ENCODE measurements at places on chromosomes 11 and 22. TPM values are rescaled to one million over a fixed set of nuclear protein-coding genes. Genes with fewer than 3 reads are reported as not detected.

LMF2 gene
- 84.6 TPM for total RNA-seq

DGAT2 gene
- total RNA-seq: 5.7 TPM

MRGPRE gene
- total RNA-seq: not detected

DNA sequence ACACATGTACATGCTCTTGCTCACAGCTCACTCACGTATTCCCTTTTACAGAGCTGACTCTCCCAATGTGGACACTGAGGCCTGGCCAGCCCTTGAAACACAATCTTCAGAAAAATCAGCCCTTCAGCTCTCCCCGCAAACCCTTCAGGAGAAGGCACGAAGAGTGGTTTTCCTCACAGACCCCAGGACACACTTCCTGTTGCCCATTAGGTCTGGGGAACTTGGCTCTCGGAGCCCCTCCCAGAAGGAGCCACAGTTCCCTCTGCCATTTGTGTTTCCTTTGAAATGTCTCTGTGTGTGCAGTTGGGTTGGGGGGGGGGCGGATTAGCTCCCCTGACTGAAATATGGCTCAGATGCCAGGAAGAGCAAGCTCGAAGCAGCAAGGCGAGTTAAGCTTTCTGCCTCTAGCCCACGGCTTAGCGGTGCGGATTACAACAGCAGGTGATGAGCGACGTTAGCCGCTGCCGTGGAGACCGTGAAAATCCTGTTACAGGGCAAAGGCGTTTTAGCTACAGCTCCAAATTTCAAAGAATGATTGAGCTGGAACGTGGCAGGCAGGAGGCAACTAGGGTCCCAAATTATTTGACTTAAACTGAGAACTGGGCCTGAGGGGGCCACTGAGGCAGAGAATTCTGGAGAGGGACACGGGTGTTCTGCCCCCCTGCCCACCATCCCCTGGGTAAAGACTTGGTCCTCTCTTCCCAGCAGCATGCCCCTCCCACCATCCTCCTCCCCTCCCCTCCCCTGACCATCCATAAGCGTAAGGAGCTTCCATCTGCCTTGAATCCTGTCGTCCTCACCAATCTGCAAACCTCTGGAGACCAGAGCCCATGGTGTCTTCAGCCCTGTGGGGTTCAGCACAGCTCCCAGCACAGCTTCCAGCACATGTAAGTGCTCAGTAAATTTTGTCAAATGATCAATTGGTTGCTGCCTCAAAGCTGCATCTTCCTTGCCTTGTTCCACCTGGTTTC lies 598.6 kb downstream of the BUD13 start:
- H3K4me3 ChIP-seq: no peak overlapping the region
- H3K27me3 ChIP-seq: no peaks in the 10 kb centered on the region

GRCh38 chr22:44351685-44352377 lies 39.1 kb upstream of the SHISAL1 start:
- no peaks in the 10 kb centered on the region for H3K27me3 ChIP-seq
- H3K27ac ChIP-seq: no peak overlapping the region
- peak; percentile 64 for DNase-seq
- H3K4me3 ChIP-seq: no peak overlapping the region
- peaks cover 2% of the 10 kb centered on the region for H3K4me1 ChIP-seq

- H3K27me3 ChIP-seq: no peaks in the 10 kb centered on the region
- no peak overlapping the region for H3K4me3 ChIP-seq
- H3K36me3 ChIP-seq: peaks cover 3% of the 10 kb centered on the region
- no peak for DNase-seq
- H3K27ac ChIP-seq: no peak overlapping the region
- no peaks in the 10 kb centered on the region for H3K4me1 ChIP-seq
Observed at GRCh38 chr22:40334899-40335298, 11.4 kb upstream of the ADSL start.

DNA sequence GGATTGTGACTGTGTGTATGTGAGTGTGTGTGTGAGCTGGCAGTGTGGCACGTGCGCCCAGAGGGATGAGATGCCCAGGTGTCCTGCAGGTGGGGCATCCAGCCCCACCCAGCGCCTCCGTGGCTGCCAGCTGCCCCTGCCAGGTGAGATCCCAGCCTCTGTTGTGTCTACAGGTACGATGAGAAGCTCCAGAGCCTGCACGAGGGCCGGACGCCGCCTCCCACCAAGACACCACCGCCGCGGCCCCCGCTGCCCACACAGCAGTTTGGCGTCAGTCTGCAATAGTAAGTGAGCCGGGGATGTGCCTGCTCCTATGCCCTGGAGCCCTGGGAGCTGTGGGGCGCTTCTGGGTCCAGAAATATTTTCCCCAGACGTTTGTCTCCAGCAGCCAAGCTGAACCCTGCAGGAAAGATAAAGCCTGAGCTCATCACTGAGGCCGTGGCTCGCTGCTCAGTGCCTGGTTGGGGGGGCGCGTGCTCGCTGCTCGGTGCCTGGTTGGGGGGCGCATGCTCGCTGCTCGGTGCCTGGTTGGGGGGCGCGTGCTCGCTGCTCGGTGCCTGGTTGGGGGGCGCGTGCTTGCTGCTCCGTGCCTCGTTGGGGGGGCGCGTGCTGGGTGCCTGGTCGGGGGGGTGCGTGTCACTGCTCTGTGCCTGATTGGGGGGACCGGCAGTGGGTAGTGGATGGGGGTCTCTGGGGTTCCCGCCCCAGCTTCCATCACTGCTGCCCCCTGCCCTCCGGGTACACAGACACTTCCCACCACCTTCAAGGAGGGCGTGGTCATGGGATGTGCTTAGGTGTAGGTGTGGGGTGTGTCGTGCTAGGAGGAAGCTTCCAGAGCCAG lies 73.2 kb downstream of the ARHGAP8 start:
- H3K4me3 ChIP-seq: no peak overlapping the region
- DNase-seq: no peak
- H3K36me3 ChIP-seq: no peaks in the 10 kb centered on the region
- peaks cover 2% of the 10 kb centered on the region for H3K4me1 ChIP-seq

- no peaks in the 10 kb centered on the region for H3K36me3 ChIP-seq
- H3K27ac ChIP-seq: no peak overlapping the region
- H3K27me3 ChIP-seq: peaks cover 4% of the 10 kb centered on the region
- no peaks in the 10 kb centered on the region for H3K4me1 ChIP-seq
Observed at GRCh38 chr11:116540645-116541304, 232.0 kb downstream of the BUD13 start.

- no peak overlapping the region for H3K4me3 ChIP-seq
- no peaks in the 10 kb centered on the region for H3K27me3 ChIP-seq
- no peak overlapping the region for H3K27ac ChIP-seq
- DNase-seq: no peak
- H3K4me1 ChIP-seq: no peaks in the 10 kb centered on the region
Observed at GRCh38 chr11:45968901-45969300, 46.4 kb downstream of the LARGE2 start.

DNA sequence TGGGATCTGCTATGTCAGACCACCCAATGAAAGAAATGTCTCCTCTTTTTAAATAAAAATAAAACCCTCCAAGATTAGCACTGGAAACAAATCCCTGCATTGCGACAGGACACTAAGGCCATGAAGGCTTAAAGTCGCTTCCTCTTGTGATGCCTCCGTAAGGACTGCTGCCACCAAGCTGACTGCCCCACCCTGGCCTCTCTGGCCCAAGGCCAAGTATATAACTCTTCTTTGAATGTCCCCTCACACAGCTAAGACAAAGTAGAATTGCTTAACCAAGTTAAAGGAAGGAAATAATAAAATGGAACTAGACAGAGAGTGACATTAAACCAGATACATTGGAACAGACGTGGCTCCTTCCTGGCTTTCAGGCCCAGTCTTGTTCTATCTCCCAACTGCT lies 7.5 kb upstream of the NRGN start:
- no peak overlapping the region for H3K4me3 ChIP-seq
- H3K36me3 ChIP-seq: no peaks in the 10 kb centered on the region
- DNase-seq: no peak
- peaks cover 7% of the 10 kb centered on the region for H3K4me1 ChIP-seq
- no peaks in the 10 kb centered on the region for H3K27me3 ChIP-seq
- peak overlapping the region; percentile 49 for H3K27ac ChIP-seq

DNA sequence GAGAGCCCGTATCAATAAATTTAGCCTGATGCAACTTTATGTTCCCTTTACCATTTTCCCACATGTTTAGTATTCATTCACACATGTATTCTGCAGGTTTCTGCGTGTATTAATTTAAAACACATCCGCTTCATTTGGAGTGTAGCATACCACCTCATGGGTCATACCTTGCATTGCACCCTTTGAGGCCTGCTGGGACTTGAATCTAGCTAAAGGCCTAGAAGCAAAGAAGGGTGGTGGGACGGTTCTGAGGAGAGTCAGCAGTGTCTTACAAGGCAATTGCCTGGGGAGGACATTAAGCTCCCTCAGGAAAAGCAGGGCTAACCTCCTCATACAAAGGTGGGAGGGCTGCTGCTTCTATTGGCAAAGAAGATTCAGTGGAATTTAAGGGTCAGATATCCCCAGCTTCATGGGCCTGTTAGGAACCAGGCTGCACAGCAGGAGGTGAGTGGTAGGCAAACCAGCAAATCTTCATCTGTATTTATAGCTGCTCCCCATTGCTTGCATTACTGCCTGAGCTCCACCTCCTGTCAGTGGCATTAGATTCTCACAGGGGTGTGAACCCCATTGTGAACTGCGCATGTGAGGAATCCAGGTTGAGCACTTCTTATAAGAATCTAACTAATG lies 15.9 kb upstream of the SNX19 start:
- H3K4me1 ChIP-seq: no peaks in the 10 kb centered on the region
- DNase-seq: no peak
- no peak overlapping the region for H3K27ac ChIP-seq
- no peaks in the 10 kb centered on the region for H3K36me3 ChIP-seq
- no peak overlapping the region for H3K4me3 ChIP-seq

ARVCF gene
- 20.5 TPM for total RNA-seq

GRCh38 chr22:36409911-36410756 lies 22.4 kb upstream of the MYH9 start:
- H3K4me1 ChIP-seq: peaks cover 15% of the 10 kb centered on the region
- H3K27ac ChIP-seq: peak overlapping the region; percentile 74
- H3K36me3 ChIP-seq: no peaks in the 10 kb centered on the region
- DNase-seq: peak; percentile 95
- H3K4me3 ChIP-seq: peak overlapping the region; percentile 23

- no peak overlapping the region for H3K4me3 ChIP-seq
- no peak overlapping the region for H3K27ac ChIP-seq
- no peak for DNase-seq
- H3K4me1 ChIP-seq: peaks cover 20% of the 10 kb centered on the region
- H3K27me3 ChIP-seq: no peaks in the 10 kb centered on the region
Observed at GRCh38 chr11:69639831-69640230, 1.1 kb upstream of the CCND1 start.

RFPL3 gene
- total RNA-seq: not detected

- H3K4me1 ChIP-seq: no peaks in the 10 kb centered on the region
- no peak overlapping the region for H3K4me3 ChIP-seq
- H3K36me3 ChIP-seq: no peaks in the 10 kb centered on the region
- H3K27me3 ChIP-seq: no peaks in the 10 kb centered on the region
- no peak for DNase-seq
- no peak overlapping the region for H3K27ac ChIP-seq
Observed at GRCh38 chr11:123483058-123483457, 53.0 kb downstream of the GRAMD1B start.

DDX25 gene
- total RNA-seq: 0.18 TPM

DNA sequence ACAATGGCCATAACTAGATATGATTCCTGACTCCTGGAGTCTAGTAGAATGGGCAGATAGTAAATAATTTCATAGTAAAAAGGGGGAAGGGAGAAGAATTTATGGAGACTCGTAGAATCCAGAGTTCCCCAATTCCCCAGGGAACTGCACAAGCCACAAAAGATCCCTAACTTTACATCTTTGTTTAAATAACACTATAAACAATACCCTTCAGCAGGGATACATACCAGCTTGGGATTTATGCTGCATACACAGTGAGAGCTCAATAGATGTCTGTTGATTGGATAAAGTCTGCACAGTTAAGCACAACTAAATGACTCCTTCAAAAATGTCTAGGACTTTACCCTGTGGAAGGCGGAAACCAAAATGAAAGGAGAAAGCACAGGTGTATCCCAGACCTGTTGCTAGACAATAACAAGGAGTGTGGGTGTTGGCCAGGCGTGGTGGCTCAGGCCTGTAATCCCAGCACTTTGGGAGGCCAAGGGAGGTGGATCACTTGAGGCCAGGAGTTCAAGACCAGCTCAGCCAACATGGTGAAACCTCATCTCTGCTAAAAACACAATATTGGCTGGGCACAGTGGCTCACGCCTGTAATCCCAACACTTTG lies 6.8 kb downstream of the SLC35F2 start:
- H3K27ac ChIP-seq: no peak overlapping the region
- DNase-seq: no peak
- no peaks in the 10 kb centered on the region for H3K36me3 ChIP-seq

FAM180B gene
- not detected for total RNA-seq

DNA sequence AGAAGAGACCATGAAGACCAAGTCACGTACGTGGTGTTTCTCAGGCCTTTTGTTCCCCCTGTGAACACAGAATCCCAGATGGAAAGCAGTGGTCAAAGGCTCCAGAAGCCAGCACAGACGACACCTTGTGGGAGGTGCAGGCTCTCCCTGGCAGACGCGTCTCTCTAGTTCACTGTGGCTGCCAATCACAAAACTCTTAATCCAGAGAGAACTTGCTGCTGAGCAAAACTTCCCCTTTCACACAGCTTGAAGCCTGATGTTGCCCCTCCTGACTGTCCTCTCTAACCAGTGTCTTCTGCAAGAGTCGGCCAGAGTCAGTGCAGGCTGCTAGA lies 67.1 kb downstream of the PIWIL3 start:
- no peaks in the 10 kb centered on the region for H3K4me1 ChIP-seq
- no peaks in the 10 kb centered on the region for H3K36me3 ChIP-seq
- no peak overlapping the region for H3K4me3 ChIP-seq
- H3K27me3 ChIP-seq: no peaks in the 10 kb centered on the region
- DNase-seq: no peak

DNA sequence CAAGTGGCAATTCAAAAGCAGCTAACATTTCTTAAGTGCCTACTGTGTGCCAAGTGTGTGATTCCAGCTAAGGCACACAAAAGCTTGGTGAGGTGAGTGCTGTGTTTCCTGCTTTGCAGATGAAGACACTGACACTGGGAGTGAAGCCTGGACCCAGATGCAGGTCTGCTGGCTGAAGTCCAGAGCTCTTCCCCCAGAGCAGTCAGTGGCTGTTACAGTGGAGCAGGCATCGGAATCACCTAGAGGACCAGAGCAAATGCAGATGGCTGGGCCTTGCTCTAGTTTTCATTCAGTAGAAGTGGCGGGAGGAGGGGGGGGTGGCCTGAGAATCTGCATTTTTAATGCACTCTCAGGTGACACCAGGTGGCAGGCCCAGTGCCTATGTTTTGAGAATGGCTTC lies 342.3 kb downstream of the CADM1 start:
- H3K27me3 ChIP-seq: no peaks in the 10 kb centered on the region
- no peak for DNase-seq
- H3K4me3 ChIP-seq: no peak overlapping the region
- no peak overlapping the region for H3K27ac ChIP-seq

MS4A12 gene
- not detected for total RNA-seq

Measured in lung (tissue), 17 donors.